ENCODE measurements at places on chromosomes 5 and 9.

- no peak for DNase-seq
Measured at GRCh38 chr5:83321483-83322055, 150.0 kb upstream of the VCAN start.

GRCh38 chr5:56638061-56638621 is 177.2 kb upstream of the MAP3K1 start:
- no peak for DNase-seq

DNA sequence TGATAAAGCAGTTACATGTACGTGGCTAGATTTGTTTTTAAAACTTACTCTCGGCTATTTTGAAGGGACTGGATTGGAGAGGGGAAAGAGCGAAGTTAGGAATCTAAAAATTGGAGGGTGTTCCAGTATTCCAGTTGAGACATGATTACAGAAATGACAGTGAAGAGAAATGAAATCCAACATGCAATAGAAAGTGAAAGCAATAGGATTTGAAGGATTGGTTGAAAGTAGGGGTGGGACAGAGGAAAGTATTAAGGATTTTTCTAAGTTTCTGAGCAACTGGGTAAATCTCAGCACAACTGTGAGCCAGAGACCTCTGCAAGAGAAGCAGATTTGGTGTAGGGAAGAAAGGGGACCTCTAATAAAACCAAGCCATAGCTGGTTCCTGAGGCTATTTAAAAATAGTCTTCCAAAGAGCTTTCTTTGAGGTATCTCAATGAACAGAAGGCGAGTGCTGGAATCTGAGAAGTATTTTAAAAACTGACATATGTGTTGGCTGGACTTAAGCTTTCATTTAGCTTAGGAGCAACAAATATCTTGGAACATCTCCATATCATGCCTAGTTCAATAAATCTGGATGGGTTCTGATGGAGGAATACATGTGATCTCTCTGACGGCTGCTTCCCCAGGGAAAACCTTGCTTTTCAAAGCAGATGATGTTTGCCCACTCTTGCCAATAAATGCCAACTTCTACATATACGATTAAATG is 110.4 kb upstream of the IFNK start:
- DNase-seq: no peak

DNA sequence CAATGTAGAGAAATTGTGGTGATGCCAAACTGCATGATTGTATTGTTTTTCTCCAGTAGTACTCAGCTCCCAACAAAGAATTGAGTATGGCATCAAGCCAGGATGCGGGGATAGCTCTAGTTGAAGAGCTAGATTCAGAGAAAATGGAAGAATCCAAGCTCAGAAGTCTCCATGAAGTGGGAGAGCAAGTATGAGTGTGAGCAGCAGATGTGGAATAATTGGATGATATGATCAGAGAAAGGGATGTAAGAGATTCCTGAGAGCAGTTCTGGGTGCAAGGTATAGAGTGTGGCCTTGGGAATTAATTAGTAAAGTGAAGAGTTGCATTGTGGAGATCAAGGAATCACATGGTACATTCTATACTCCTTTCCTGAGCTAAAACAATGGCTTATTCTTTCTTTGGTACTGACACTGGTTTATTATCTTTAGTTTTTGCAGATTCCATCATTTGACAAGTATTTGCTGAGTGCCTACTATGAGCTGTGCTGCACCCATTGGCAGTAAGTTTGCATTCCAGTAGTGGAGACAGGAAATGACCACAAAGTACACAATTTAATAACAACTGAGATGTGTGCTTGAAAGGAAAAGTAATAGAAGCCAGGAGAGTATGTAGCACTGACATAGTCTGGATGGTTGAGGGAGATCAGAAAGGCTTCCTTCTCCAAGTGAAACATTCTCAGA is 177.1 kb downstream of the CPLANE1 start:
- no peak for DNase-seq

DNA sequence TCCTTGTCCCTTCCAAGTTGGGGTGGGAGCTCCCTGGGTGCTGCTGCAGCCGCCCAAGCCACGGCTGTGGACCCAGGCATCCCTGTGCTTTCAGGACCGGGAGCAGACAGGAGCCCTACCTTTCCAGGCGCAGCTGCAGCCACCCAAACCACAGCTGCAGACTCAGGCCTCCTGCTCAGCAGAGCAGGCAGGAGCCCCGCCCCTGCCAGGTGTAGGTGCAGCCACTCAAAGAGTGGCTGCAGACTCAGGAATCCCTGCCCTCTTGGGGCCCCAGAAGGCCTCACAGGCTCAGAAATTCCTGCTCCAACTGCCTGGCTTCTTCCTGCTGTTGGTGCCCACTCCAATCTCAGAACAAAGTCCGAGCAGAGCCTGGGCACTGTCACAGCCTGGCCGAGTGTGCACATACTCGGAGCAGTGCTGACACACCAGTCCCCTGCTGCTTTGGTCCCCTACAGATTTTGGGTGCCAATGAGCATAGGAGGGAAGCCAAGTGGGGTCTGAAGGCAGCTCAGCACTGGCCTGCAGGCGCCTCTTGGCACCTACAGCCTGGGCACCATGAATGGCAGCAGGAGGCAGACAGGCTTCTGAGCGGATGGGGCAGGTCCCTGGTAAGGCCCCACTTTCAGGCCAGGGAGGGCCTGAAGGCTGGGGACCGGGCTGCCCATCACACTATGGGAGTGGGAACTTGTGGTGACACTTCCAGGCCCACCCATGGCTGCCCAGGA is 6.0 kb upstream of the TESK1 start:
- DNase-seq: no peak

DNA sequence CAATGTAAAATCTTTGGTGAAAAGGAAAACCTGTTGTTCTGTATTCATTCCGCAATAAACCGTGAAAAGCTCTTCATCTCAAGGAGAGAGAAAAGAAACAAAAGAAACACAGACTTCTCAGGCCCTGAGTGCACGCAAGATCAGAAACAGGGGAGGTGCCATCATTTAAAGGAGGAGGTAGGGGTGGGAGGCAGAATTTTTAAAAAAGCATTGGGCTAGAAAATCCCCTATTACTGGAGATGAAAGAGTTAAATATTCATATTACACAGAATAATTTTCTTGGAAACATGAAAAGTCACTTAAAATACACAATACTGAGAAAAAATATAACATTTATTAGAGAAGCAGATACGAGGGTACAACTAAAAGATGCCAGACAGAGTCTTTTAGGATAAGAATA is 56.3 kb downstream of the USP20 start:
- DNase-seq: no peak

- no peak for DNase-seq
Measured at GRCh38 chr5:57778501-57779091, 296.0 kb upstream of the ACTBL2 start.

- DNase-seq: no peak
Measured at GRCh38 chr5:115072266-115073064, 97.2 kb downstream of the TRIM36 start.

- no peak for DNase-seq
Measured at GRCh38 chr5:181054871-181055459, 14.9 kb downstream of the BTNL9 start.

DNA sequence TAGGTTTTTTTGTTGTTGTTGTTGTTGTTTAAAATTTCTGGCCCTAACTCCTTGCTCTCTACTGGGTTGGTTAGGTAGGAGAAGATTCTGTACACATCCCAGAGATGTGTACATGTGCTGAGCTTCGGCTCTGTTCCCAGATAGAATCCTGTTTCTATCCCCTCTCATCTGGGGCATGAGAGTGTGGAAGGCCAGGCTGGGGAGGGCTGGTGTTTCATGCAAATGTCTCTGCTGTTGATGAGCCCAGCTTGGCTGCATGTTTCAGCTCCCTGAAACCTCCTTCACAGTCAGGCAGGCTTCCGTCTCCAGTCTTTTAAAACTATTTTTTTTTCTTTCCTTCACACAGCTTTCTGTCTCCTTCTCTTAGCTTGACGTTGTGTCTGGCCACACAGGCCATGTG is 526.9 kb upstream of the KLF4 start:
- DNase-seq: no peak

- DNase-seq: no peak
Measured at GRCh38 chr5:161966564-161966963, 101.0 kb upstream of the GABRG2 start.

- DNase-seq: no peak
Measured at GRCh38 chr9:12604164-12604821, 88.9 kb upstream of the TYRP1 start.

- DNase-seq: no peak
Measured at GRCh38 chr5:2894316-2894715, 142.8 kb upstream of the IRX2 start.
